ENCODE measurements at places on chromosomes 5 and 9.

DNA sequence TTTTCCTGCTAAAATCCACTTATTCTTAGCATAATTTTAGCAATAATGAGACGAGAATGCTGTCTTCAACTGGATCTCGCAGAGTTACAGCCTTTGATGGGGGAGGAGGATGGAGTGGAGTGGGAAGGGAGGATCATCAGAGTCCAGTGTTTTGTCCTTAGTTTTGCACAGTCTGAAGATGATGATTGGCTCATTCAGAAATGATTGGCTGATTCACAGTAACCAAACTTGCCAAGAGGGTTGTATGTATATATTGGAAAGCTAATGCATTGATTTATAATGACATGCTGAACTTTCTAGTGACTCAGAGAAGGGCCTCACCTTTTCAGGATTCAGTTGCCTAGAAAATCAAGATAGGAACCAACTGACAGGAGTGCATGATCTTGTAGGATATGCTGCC, 448.0 kb downstream of the CCDC171 start:
- DNase-seq: no peak

DNA sequence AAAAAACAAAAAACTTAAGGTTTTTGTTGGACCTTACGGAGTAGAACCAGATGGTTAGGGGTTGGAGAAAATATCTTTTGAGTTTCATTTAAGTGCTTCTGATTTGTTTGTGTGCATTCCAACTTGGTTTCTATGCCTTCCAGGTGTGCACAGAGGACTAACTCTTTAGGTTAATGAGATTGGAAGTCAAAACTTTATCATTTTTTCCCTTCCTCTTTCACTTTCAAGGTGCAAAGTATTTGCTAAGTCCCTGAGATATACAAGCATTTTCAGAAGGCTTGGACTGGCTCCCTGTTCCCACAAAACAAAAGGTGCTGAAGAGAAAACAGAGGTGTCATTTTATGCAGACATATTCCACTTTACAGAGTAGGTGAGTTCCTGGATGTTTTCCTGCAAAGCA, 30.3 kb upstream of the CER1 start:
- DNase-seq: no peak

DNA sequence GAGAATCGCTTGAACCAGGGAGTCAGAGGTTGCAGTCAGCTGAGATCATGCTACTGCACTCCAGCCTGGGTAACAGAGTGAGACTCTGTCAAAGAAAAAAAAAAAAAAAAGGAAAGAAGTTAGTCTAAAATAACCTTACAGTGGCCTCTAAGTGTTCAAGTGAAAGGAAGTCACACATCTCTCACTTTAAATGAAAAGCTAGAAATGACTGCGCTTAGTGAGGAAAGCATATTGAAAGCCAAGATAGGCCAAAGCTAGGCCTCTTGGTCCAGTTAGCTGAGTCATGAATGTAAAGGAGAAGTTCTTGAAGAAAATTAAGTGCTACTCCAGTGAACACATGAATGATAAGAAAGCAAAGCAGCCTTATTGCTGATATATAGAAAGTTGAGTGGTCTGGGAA, 38.1 kb downstream of the ITGA1 start:
- no peak for DNase-seq

DNA sequence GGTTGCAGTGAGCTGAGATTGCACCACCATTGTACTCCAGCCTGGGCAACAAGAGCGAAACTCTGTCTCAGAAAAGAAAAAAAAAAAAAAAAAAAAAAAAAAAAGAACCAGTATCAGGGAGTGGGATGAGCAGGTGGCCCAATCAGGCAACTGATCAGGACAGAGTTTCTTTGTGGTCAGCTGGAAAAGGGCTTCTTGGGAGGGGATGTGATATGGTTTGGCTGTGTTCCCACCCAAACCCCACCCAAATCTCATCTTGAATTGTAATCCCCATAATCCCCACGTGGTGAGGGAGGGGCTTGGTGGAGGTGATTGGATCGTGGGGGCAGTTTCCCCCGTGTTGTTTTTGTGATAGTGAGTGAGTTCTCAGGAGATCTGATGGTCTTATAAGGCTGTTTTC, 4.7 kb upstream of the GCNT1 start:
- no peak for DNase-seq

All from stimulated activated CD4-positive, alpha-beta T cell treated with anti-CD3 and anti-CD28 coated beads, TNF-alpha, amount 100 ng/mL, for 4 hours (primary cell).